ENCODE measurements at places on chromosomes 5 and 9. TPM values are rescaled to one million over a fixed set of nuclear protein-coding genes. Genes with fewer than 3 reads are reported as not detected.

Gene C5orf24
- 38.0 TPM for total RNA-seq

Gene FAM153A
- 1.5 TPM for total RNA-seq

Gene GFI1B
- not detected for total RNA-seq

Gene FXN
- 8.7 TPM for total RNA-seq

Gene OBP2B
- total RNA-seq: not detected

Gene ECM2
- 8.1 TPM for total RNA-seq

Gene SLC35D2
- 15.0 TPM for total RNA-seq

Gene EIF4E1B
- total RNA-seq: not detected

Gene NPR3
- total RNA-seq: 7.2 TPM

Gene GOLGA1
- total RNA-seq: 32.1 TPM

Gene KCNN2
- total RNA-seq: 1.8 TPM
